ENCODE measurements at places on chromosomes 3 and 15. TPM values are rescaled to one million over a fixed set of nuclear protein-coding genes. Genes with fewer than 3 reads are reported as not detected.

CCK gene
- total RNA-seq, result 3.8 TPM

TRA2B gene
- 159 TPM for total RNA-seq

SAXO2 gene
- total RNA-seq, result 1.6 TPM

CACNA1D gene
- 0.97 TPM for total RNA-seq

MED12L gene
- total RNA-seq, result 0.85 TPM

UROC1 gene
- total RNA-seq, result not detected

TP63 gene
- 0.49 TPM for total RNA-seq

ADAMTSL3 gene
- total RNA-seq, result not detected

PIF1 gene
- total RNA-seq, result 8.4 TPM

PPM1L gene
- 6.0 TPM for total RNA-seq

FAM3D gene
- total RNA-seq, result not detected

CD86 gene
- not detected for total RNA-seq

GPR176 gene
- 326 TPM for total RNA-seq

MYZAP gene
- not detected for total RNA-seq

LAMB2 gene
- 373 TPM for total RNA-seq

GNAT1 gene
- not detected for total RNA-seq

ALDH1L1 gene
- total RNA-seq, result 0.16 TPM

MAN2A2 gene
- 23.0 TPM for total RNA-seq

CCR3 gene
- total RNA-seq, result not detected

SEMA3G gene
- total RNA-seq, result 0.97 TPM

ETFA gene
- total RNA-seq, result 80.6 TPM

NANOGP8 gene
- total RNA-seq, result not detected

C3orf62 gene
- total RNA-seq, result 1.6 TPM

IGF2BP2 gene
- total RNA-seq, result 81.0 TPM

DNAJA4 gene
- total RNA-seq, result 3.9 TPM

FANCD2OS gene
- total RNA-seq, result not detected

SCN5A gene
- 0.24 TPM for total RNA-seq

STARD5 gene
- 8.1 TPM for total RNA-seq

CCR4 gene
- not detected for total RNA-seq

EBLN2 gene
- total RNA-seq, result 5.2 TPM

PLA2G4D gene
- total RNA-seq, result not detected

FEZF2 gene
- total RNA-seq, result not detected

CTDSPL2 gene
- 65.8 TPM for total RNA-seq

TAGLN3 gene
- total RNA-seq, result 0.16 TPM

SAMD7 gene
- total RNA-seq, result not detected

STOML1 gene
- total RNA-seq, result 22.6 TPM

CPEB1 gene
- 14.9 TPM for total RNA-seq

CTDSPL gene
- 44.0 TPM for total RNA-seq

ILDR1 gene
- not detected for total RNA-seq

TM4SF18 gene
- total RNA-seq, result 0.32 TPM

All from hair follicle dermal papilla cell (primary cell).